Smooth muscle cell of bladder (primary cell): ENCODE measurements at places on chromosomes 5 and 9. TPM values are rescaled to one million over a fixed set of nuclear protein-coding genes. Genes with fewer than 3 reads are reported as not detected.

Gene ANKRD34B
- under 0.01 TPM in 1 of 2 replicates, not detected in the other for total RNA-seq

Gene CYLC2
- not detected in 2 replicates for total RNA-seq

Gene WNK2
- total RNA-seq: not detected in 2 replicates

Gene CCDC152
- 1.1 and 1.6 TPM in 2 replicates for total RNA-seq

Gene IFNA13
- not detected in 2 replicates for total RNA-seq

Gene ANKRD18B
- 0.28 and 0.46 TPM in 2 replicates for total RNA-seq

Gene S1PR3
- total RNA-seq: 61.4 and 77.7 TPM in 2 replicates

Gene WDR41
- total RNA-seq: 121 and 125 TPM in 2 replicates

Gene TAF11L4
- total RNA-seq: not detected in 2 replicates

Gene QRFP
- not detected in 2 replicates for total RNA-seq

Gene CCDC127
- 3.8 and 7.0 TPM in 2 replicates for total RNA-seq

Gene WDR38
- total RNA-seq: not detected in 2 replicates

Gene GGTA1
- not detected in 2 replicates for total RNA-seq

Gene PCDHA10
- total RNA-seq: 0.14 and 0.28 TPM in 2 replicates

Gene CCL27
- not detected in 2 replicates for total RNA-seq

Gene PIP5KL1
- total RNA-seq: 2.6 and 3.0 TPM in 2 replicates

Gene TAF11L5
- total RNA-seq: not detected in 2 replicates

Gene MAMDC2
- 1.1 and 3.0 TPM in 2 replicates for total RNA-seq

Gene LTC4S
- 0.65 TPM in 1 of 2 replicates, not detected in the other for total RNA-seq

Gene SPINK4
- 0.74 and 2.6 TPM in 2 replicates for total RNA-seq

Gene PTGES
- total RNA-seq: 92.9 and 108 TPM in 2 replicates

Gene SPATA31D1
- not detected in 2 replicates for total RNA-seq

Gene GMCL2
- not detected in 2 replicates for total RNA-seq

Gene PCDHA6
- 0.14 and 0.55 TPM in 2 replicates for total RNA-seq

Gene ANP32B
- total RNA-seq: 7.8 and 10.2 TPM in 2 replicates

Gene WNT8A
- not detected in 2 replicates for total RNA-seq

Gene PCDHB6
- total RNA-seq: under 0.01 and 0.09 TPM in 2 replicates

Gene PPP3R2
- total RNA-seq: not detected in 2 replicates

Gene RIOK2
- 25.9 and 32.6 TPM in 2 replicates for total RNA-seq

Gene ARAP3
- 1.7 and 2.6 TPM in 2 replicates for total RNA-seq

Gene GDNF
- 0.28 and 0.65 TPM in 2 replicates for total RNA-seq

Gene SEMA5A
- 5.3 and 15.0 TPM in 2 replicates for total RNA-seq

Gene NR4A3
- 0.55 and 1.00 TPM in 2 replicates for total RNA-seq

Gene IFNB1
- total RNA-seq: not detected in 2 replicates

Gene DAB2IP
- 7.5 and 12.2 TPM in 2 replicates for total RNA-seq
